Right atrium auricular region (tissue), 2 donors: ENCODE measurements at places on chromosomes 13 and 19.

DNA sequence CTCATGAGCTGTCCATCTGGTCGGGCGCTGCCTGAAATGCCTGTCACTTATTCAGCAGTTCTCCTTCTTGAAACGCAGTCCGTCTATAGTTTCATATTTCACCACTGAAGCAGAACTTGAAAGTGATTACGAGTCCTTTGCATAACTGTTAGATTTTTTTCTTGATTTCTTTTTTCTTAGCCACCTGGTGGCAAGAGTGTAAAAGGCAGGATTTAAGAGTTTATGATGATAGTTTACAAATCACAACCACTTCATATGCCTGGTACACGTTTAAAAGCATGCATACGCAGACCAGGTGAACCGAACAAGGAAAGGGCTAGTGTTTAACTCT is 45.8 kb downstream of the GGACT start:
- DNase-seq, result no peak

- no peak for DNase-seq
These were observed 715.3 kb downstream of the OLFM4 start for GRCh38 chr13:53743906-53744305.

DNA sequence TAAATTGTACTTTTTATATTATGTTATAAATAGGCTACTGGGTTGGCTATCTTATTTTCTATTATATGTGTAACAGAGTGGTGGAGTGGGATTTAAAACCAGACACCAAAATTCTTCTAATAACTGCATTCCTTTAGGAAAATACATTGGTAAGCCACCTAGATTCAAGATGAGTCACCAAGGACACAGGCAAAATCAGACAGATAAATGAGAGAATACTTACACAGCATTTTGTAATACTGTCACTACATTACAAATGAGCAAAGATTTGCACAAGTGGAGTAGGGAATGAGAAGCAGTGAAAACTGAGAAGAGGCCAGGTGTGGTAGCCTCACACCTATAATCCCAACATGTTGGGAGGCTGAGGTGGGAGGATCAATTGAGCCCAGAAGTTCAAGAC is 6.2 kb upstream of the SPART start:
- no peak for DNase-seq

DNA sequence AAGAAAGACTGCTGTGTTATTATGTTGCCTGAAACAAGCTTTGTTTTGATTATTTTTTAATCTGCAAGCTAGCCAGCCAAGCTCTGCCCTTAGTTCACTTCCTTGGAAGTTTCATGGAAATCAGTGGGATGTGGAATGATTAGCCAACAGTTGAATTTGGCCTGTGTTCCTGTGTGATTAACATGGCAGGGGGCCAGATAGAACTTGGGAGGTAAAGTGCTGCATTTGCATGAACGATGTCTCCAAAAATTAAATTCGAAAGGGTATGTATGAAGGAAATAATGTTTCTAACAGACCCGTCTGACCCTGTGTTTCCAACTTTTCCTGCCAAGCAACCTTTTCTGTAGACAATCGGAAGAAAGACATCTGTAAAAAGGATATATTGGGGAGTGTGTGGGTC is 32.2 kb downstream of the UFM1 start:
- DNase-seq, result no peak

GRCh38 chr19:10839114-10840050 is 3.4 kb upstream of the TMED1 start:
- no peak for DNase-seq

DNA sequence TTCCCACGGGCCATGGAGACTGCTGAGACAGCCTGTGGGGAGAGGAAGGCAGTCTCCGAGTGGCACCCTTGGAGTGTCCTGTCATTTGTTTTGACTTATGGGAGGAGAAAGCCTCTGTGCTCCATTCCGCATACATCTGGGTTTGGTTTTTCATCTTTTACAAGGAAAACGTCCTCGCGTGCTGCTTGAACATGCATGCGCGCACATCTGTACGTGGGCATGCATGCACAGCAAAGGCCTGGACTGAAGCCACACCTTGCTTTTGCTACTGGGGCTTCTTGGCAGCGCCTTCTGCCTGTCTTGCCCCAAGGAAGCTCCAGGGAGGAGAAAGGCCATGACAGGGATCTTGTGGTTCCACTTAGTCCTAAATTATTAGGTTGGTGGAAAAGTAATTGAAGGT is 44.0 kb downstream of the SUGP2 start:
- DNase-seq, result no peak

GRCh38 chr13:41222259-41222852 is 28.0 kb upstream of the KBTBD7 start:
- DNase-seq, result no peak

DNA sequence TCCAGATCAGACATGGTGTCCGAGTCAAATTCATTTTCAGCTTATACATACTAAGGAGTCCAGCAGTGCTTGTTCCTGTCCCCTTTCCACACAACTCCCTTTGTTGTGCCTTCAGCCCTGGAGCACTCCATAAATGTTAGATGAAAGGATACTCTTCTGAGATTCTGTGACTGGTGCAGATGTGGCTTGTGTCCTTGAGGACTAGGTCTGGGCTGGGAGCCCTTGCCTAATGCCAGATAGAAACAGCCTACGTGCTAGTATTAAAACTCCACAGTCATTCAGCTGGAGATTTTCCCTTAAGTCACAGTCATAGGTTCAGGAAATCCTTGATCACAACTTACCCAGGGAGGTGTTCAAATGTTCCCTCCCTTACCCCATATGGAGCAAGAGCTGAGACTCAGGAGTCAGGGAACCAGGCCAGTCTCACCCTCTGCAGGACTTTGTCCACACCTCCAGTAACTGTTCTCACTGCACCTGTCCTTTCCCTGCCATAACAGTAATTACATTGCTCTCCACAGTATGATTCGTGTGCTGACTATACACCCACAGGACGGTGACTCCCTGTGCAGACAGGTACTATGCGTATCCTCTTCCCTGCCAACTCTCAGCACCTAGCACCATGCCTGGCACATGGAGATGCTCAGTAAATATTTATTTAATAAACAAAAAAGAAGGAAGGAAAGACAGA is 15.5 kb upstream of the SERPINE3 start:
- no peak for DNase-seq

DNA sequence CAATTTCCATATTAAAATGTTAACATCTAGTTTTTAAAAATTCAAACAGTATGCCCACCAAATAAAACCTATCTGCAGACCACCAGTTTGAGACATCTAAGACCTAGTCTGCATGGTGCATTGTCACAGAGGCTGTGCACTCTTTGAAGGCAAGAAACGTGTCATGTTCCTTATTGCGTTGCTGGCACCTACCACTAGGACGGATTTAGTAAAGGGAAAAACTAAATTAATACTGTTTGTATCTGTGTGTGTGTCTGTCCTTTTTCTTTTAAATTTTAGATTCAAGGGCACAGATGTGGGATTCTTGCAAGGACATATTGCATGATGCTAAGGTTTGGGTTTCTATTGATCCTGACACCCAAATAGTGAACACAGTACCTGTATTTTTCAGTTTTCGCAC is 481.4 kb downstream of the UQCRFS1 start:
- DNase-seq, result no peak

DNA sequence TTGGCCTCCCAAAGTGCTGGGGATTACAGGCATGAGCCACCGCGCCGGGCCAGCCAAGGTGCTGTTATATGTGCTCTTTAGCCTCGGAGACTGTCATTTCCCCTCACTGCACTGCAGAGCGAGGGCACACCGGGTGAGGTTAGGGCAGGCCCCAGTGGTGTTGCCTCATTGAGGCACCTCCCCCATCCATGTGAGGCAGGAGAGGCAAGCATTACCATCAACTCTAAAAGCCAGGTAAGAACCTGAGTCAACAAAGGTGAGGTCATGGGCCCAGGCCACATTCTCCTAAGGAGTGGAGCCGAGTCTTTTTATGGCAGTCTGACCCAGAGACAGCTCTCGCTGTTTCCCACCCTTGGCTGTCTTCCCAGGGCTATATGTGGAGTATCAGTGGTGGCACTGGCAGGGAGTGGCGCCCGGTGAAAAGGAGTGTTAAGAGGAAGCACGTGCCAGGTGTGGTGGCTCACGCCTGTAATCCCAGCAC is 10.9 kb downstream of the B3GNT8 start:
- no peak for DNase-seq

GRCh38 chr13:33865945-33866344 is 48.0 kb downstream of the RFC3 start:
- no peak for DNase-seq

DNA sequence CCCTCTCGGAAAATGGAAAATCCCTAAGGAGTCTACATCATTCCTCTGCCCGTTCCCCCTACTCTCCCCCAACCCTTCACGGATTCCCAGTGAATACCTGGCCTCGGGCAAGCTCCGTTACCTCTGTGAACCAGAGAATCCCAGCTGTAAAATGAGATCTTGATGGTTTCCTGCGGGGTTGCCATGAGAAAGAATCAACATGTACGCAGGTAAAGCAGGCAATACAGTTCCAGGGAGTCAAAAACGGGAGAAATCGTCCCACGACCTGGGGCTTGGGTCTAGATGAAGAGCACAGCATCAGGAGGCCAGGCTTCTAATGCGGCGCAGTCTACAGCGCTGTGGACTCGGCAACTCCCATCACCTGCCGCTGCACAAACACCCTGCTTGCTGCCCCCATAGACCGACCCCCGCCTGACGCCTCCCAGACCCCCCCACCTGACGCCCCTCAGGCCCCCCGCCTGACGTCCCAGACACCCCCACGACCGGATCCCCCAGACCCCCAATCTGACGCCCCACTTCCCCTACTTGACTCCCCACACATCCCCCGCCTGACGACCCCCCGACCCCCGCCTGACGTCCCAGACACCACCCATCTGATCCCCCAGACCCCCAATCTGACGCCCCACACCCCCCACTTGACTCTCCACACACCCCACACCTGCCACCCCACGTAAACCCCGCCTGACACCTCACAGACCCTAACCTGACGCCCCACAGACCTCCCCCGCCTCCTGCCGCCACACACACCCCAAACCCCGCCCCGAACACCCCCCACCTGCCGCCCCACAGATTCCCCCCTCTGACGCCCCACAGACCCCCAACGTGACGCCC is 680 bp downstream of the LIG4 start:
- DNase-seq, result no peak

DNA sequence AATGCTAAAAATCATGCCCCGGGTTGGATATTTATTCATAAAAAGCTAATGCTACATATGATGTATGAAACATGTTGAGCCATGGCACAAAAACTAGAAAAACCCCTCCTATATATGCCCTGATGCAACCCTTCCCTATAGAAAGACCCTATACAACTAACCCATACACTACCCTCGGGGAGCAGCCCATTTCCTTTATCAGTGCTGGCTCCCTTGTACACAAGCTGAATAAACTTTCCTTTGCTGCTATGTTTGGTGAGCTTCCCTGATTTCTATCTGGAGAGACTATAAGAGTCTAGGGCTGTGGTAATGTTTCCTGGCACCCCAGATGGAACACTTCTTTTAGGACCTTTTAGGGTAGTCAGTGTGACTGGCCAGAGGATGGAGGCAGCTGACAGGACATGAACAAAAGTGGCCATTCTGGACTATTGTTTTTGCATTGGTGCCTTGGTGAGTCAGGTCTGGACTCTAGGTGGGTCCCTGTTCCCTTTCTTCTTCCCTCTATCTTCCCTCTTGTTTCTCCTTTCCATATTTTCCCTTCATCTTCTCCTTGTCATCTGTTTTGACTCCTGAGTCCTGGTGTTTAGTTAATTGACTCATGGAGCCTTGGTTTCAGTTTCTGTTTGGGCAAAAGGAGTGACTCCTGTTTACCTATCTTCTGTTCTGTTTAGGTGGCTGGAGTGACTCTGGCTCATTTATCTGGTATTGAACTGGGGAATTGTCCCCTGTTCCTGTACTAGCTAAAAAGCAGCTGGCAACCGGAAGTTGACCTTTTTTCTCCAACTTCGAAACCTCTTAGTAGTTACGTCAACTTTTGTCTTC is 1321.8 kb upstream of the PCDH9 start:
- DNase-seq, result no peak

DNA sequence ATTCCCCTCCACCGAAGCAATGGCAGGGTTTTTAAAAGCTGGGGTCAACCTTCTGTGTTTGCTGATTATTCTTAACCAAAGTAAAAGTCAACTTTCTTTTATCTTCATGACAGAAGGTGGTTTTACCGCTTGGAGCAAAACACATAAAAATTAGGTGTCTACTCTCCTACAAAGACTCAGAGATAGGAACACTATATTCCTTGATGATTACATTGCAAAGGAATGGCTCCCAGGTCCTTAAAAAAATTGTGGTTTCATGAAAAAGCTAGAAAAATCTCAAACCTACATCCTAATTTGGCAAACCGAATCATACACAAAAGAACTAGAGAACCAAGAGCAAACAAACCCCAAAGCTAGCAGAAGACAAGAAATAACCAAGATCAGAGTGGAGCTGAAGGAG is 760.4 kb upstream of the PCDH20 start:
- DNase-seq, result no peak

DNA sequence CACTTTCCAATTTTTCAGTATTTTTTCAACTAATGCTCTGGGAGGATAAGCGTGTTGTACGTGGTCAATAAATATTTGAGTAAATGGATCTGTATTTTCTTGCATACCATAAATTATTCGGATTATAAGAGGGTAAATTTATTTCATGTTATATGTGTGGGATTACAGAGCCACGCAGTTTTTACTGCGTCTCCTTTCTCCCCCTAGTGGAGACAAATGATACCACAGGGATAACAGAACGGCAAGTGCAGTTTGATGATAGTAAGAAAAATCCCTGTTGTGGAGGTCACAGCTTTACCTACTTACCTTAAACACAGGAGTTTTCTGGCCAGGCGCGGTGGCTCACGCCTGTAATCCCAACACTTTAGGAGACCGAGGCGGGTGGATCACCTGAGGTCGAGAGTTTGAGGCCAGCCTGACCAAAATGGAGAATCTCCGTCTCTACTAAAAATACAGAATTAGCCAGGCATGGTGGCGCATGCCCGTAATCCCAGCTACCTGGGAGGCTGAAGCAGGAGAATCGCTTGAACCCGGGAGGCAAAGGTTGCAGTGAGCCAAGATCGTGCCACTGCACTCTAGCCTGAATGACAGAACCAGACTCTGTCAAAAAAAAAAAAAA is 16.8 kb downstream of the MBD3L2B start:
- no peak for DNase-seq

DNA sequence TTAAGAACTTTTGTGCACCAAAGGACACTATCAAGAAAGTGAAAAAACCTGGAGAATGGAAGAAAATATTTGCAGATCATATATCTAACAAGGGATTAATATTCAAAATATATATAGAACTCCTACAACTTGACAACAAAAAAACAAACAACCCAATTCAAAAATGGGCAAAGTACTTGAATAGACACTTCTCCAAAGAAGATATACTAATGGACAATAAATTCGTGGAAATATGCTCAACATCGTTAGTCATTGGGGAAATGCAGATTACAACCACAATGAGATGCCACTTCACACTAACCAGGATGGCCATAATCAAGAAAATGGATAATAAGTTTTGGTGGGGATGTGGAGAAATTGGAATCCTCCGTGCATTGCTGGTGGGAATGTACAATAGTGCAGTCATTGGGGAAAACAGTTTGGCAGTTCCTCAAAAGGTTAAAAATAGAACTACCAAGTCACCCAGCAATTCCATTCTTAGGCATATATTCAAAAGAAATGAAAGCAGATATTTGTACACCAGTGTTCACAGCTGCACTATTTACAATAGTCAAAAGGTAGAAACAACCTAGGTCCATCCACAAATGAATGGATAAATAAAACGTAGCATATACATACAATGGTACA is 2.2 kb upstream of the LSR start:
- no peak for DNase-seq
